ENCODE measurements at places on chromosomes 12 and 14.

DNA sequence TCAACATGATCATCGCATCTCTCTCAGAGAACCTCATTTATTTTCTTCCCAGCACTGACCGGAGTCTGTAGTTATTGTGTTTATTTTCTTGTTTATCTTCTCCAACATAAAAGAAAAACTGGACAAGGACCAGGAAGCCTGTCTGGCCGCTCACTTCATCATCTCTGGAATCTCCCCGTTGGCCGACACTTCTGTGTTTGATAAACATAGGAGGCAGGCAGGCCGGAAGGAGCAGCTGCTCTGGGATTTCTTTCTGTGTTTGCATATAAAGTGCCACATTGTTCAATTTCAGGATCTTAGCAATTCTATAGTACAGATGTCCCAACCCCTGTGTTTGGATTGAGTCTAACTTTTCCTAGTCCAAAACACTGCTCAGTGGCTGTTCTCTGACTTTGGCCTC lies 53.3 kb downstream of the ACACB start:
- DNase-seq: no peak

DNA sequence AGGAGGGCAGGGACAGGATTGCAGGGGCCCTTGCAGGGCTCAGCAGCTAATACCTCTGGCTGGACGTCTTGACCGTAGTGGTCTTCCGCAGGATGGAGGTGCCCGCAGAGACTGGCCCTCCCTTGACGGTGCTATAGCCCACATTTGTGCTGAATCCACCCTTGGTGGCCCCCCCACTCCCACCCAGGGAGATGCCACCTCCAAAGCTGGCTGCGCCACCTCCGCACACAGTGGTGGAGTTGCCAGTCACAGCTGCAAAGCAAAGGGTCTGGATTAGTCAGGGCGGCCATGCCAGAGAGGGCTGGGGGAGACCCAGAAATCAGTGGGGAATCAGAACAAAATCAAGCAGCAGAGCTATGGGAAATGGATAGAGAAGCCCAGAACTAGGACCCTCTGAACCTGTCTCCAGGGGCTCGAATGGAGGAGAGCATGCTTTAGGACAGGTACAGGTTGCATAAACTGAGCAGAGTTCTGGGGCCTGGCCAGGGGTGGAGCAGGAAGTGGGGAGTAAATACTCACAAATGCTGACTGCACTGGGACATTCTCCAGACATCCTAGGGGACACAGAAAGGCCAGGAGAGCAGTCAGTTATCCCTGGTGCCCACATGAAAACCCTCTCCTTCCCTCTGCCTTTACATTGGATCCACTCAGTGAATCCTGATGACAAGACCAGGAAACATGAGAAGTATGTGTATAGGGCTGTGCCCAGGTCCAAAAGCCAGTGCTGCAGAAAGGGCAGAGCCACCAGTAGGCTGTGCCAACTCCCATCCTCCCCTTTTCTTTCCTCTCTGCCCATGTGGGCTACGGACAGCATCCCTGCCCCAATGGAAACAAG lies 8.1 kb upstream of the KRT4 start:
- no peak for DNase-seq

- DNase-seq: no peak
Observed at GRCh38 chr12:50734409-50735263, 29.3 kb upstream of the ATF1 start.

GRCh38 chr12:30203981-30204380 lies 420.2 kb upstream of the TMTC1 start:
- DNase-seq: no peak

DNA sequence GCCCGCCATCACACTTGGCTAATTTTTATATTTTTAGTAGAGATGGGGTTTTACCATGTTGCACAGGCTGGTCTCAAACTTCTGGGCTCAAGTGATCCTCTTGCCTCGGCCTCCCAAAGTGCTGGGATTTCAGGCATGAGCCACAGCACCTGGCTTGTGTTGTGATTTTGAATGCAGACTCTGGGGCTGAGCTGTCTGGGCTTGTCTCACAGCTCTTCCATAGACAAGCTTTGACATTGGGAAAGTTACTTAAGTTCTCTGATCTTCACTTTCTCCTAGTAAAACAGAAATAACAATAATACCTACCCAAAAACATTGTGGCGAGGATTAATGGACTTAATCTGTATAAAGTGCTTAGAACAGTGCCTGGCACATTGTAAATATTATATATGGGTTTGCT lies 36.0 kb downstream of the TMBIM6 start:
- DNase-seq: no peak

DNA sequence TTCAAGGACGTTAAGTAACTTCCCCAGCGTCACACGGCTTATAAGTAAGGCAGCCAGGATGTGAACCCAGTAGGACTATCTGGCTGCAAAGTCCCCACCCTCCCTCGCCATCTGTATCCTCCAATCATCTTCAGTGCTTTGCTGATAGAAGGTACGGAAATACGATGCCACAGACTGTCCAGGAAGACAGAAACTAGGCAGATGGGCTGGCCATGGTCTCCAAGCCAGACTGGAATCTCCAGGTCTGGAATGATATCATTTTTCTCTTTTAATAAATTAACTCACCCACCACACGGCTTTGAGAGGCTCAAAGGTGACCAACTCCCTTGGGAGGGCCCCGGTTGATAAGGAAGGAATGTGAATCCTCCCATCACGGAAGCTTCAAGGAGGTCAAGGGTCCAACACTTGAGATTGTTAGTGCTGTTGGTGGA lies 16.3 kb upstream of the BDKRB1 start:
- no peak for DNase-seq

GRCh38 chr12:12099102-12099501 lies 28.4 kb downstream of the BCL2L14 start:
- no peak for DNase-seq

DNA sequence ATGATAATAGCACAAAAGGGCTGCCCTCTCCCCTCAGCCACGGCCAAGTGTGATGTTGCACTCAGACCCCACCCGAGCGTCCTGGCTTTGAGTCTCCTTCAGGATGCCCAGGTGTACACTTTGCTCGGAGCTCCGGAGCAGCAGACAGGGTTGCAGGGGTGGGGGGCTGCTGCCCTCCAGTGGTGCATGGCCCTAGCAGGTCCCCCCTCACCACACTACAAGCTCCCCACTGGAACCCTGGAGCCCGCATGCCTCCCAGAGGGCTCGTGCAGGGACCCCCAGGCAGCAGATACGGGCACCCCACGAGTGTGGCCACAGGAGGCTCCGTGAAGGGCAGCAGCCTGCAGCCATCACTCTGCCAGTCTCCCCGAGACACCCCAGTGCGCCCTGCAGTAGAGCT lies 69.9 kb upstream of the C14orf180 start:
- no peak for DNase-seq

- no peak for DNase-seq
Observed at GRCh38 chr12:102016472-102016871, 45.3 kb downstream of the WASHC3 start.

- no peak for DNase-seq
Observed at GRCh38 chr12:105613887-105614286, 283.4 kb downstream of the C12orf75 start.

- DNase-seq: no peak
Observed at GRCh38 chr14:75857199-75857598, 124.6 kb downstream of the TGFB3 start.

DNA sequence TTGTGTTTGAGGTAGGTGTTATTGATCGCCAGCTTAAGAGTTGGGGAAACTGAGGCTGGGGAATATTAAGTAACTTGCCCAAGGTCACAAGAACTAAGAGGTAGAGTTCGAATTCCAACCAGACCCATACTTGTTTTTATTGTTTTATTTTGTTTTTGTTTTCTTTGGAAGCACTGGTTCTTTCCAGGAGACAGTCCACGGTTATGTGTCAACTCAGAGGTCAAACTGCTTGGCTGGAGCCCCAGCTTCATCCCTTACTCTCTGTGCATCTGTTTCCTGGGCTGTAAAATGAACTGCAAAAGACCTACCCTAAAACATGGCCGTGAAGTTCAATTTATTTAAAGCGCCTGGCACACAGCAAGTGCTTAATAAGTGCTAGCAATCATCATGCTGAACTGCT lies 74.4 kb upstream of the MAP1LC3B2 start:
- DNase-seq: no peak

DNA sequence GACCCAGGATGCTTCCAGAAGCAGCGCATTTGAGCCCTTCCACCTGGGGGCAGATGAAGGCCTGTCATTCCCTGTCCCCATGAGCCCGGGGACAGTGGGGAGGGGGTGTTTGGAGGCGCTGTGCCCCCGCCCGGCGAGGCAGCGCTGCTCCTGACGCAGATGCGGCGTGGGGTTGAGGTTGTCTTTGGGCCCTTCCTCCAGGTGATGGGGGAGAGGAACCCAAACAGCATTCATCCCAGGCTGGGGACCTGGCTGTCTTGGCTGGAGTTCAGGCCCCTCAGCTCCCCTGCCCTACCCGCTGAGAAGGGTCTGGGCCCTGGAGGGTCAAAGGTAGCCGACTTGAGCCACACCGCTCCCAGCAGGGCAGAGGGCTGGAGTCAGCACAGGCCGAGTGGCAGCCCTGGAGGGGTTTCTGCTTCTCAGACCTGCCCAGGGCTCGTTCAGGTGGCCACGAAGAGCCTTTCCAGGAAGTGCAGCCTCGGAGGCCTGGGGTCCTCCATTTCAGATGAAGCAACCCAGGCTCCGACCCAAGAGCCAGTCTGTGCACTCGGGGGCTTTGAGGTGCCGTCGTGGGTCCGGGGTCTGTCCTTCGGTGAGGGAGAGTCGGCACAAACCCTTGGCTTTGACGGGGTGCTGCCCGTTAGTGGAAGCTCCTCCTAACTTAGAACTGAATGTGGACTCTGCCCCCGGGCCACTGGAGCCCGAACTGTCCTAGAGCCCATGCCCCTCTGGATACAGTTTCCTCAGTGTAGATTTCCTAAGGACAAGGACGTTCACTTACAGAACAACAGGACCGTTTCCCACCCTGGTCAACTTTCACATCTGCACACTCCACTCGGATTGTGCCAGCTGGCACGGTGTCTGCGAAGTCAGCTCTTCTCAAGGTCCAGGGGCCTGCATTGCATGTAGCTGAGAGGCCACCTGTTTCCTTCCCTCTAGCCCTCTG lies 16.1 kb downstream of the ACADS start:
- DNase-seq: no peak

DNA sequence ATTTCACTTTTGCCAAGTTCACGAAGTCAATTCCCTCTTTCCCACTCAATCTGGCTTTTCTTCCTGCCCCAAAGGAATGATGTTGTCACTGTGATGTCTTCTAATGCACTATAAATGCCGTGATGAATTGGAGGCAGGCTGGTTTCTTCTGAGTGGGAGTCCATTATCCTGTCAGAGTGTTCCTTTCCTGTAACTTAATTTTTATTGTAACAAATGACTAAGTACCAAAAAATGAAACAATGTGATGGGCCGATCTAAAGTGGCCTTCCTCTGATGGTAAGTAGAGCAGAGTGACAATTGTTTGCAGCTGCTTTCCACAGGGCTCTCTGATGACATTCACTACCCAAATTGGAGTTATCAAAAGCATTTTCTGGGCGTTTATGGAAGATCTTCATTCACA lies 22.2 kb downstream of the TMEM30B start:
- DNase-seq: no peak

GRCh38 chr14:49363821-49364751 lies 222.1 kb downstream of the RPS29 start:
- no peak for DNase-seq

DNA sequence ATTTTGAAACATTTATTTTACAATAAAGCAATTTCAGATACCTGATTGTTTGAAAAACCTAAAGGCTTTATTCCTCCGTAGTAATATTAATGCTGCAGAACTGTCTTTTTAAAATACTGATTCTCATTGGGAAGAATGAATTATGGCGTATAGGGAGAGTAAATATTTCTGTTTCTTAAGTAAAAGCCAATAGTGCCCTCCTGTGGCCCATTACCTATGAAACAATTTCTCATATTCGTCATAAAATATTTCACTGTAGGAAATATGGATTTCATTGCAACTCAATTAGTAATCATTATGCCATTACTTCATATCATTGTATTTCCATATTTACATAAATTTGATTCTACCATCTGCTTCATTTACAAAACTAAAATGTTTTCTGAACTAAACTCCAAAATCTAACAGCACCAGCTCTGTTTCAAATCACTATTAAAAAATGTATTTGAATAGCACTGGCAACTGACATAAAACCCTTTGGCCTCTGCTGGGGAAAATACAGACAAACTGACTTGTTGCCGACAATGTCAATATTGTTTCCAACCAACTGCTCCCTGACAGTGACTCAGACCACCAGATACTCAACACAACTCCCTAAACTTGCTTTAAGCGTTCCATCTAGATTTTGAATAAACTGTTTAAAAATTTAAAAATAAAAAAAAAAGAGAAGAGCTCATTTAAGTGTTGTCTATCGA lies 290.3 kb downstream of the NAV3 start:
- DNase-seq: no peak

GRCh38 chr12:119870457-119870856 lies 6.7 kb downstream of the CIT start:
- no peak for DNase-seq

GRCh38 chr12:104636496-104636895 lies 179.7 kb downstream of the CHST11 start:
- DNase-seq: no peak

DNA sequence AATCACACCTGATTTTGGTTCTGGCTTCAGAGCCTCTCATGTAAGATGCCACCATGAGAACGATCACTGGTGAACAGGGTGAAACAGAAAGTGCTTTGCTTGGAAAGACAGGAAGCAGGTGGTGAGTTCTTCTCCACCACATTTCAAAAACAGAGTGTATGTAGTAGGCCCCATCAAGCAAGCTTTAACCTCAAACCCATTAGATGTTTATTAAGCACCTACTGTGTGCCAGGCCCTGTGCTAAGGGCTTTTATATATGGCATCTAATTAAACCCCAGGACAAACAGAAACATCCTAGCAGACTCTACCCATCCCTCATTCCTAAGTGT lies 47.8 kb upstream of the MED13L start:
- DNase-seq: no peak

DNA sequence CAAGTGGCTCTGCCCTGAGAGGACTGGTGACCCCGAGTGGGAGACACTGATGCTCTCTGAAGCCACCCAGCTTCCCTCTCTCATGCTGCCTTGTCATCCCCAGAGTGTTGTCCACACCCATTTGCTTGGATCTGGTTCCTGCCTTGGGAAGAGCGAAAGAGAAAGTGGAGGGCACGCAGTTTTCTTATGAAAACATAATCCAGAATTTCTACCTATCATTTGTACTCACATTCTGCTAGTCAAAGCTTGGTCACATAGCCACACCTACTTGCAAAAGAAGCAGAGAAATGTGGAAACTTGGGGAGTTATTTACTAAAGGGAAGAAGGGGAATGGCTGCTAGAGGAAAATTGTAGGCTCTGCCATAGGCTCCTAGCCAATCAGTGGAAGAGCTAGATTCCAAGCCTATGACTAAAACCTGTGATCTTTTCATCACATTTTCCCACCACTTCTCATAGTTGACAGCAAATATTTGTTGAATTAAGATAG lies 326.3 kb downstream of the ZFP36L1 start:
- no peak for DNase-seq

GRCh38 chr14:64891173-64891838 lies 11.6 kb upstream of the SPTB start:
- DNase-seq: no peak

- no peak for DNase-seq
Observed at GRCh38 chr12:42473130-42473529, 116.4 kb downstream of the PRICKLE1 start.

Measured in SW 1271 (cell line).